ENCODE measurements at places on chromosomes 6 and 20.

DNA sequence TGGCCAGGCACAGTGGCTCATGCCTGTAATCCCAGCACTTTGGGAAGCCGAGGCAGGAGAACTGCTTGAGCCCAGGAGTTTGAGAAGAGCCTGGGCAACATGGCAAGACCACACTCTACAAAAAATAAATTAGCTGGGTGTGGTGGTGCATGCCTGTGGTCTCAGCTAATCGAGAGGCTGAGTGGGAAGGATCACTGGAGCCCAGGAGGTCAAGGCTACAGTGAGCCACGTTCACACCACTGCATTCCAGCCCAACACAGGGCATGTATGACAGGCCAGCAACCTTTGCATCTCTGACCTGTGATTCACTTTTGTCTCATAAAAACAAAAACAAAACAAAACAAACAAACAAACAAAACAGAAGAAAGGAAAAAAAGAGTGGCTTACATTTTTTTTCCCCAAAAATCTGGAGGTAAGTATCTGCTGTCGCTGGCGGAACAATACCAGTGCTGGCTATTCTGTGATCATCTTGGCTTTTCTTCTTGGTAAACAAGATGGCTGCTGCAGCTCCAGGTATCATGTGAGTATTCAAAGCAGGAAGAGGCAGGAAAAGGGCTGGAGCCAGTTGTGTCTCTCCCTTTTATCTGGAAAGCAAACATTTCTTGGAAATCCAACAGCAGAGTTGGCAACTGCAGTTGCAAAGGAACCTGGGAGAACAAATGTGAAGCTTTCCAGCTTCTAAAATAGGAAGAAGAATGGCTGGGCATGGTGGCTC is 40.4 kb upstream of the ZMYND8 start:
- no peak for DNase-seq

DNA sequence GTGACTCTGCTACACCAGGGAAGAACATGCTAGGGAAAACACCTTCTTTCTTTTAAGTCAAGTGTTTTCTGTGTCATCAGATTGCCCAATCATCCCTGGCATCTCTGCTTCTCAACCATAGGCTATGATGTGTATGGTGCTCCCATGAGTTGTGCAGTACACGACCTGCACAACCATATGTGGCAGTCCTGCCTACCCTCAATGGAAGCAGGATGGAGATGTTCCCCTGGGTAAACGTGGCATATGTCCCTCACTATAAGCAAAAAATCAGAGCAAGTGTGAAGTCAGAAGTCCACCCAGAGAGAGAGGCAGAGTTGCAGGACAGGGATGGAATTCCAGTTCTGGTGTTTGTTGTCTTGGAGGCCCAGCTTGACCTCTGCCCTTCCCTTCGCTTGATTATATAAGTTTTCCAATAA is 10.3 kb upstream of the SNHG17 start:
- DNase-seq, result no peak

DNA sequence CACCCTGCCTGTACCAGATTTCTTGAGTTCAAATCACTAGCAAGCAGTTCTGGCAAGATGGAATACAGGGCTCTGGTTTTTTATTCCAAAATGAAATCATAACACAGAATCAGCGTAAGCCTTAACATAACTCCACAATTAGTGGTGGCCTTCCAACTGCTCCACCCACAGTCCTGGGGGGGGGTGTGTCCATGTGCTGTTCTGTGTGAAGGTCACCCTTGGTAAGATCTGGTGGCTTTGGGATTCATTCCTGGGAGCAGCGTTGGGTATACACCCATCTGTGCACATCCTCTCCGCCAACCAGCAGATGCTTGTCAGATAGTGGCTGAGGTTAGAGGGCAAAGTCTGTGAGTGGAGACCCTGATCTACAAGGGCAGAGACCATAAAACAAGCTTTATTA is 49.9 kb upstream of the CD83 start:
- no peak for DNase-seq

DNA sequence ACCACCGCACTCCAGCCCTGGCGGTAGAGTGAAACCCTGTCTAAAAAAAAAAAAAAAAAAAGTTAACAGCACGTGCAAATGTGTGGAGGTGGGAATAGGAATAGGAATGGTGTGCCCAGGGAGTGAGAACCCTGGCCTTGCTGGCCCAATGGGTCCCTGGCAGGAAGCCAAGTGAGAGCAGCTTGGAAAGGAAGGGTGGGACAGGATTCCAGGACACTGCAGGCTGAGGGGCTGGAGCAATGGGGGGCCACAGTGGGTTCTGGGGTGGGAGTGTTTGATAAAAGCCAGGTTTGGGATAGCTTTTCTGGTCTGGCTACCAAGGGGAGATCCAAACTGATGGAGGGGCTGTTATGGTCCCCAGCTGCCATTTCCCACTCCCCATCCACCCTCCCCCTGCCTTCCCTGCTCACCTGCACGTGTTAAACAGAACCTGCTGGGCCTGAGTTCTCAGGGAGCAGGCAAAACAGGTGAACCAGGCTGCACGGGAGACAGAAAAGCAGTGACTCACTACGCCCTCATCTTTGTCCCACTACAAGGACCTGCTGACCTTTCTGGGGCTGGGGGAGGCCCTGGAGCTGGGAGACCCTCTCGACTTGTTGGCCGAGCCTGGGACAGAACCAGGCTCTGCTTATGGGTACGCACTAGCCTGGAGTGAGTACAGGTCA is 3.3 kb downstream of the SUN5 start:
- DNase-seq, result no peak

GRCh38 chr6:7138046-7138531 is 30.3 kb downstream of the RREB1 start:
- DNase-seq, result no peak

- no peak for DNase-seq
These were observed 280.7 kb upstream of the SUPT3H start for GRCh38 chr6:45658400-45658799.

GRCh38 chr20:4787820-4788219 is 66.1 kb downstream of the PRND start:
- DNase-seq, result no peak

DNA sequence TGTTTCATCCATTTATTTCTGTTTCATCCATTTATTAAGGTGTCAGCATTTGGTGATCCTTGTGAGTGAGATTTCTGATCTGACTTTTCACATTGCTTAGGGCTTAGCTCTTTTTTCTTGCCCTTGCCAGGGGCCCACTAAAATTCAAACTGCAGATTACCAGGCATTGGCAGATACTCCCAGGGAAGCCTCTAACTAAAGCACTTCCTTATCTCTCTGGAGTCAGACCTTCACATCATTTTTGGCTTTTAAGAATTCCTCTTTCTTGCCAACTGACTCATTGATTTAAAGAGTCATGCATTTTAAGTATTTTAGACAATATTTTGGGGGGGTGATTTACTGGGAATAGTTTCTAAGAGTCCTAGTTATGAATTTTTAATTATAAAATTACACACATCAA is 2.6 kb upstream of the WFDC8 start:
- peak; percentile 5 for DNase-seq

DNA sequence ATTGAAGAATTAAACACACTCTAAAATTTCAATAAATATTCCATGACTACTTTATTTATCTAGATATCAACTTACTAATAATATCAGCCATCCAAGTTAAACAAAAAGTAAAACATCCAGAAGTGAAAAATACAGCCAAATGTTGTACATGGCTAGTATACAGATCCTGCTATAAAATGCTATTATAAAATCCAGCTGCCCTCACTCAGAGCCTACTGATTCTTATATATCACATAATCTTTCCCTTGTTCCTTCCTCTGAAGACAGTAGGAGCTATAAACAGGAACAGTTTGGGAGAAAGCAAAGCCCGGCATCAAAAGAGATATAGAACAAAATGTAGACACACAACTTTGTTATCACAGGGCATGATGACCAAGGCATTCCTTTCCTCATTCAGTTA is 212.9 kb downstream of the PLCB4 start:
- no peak for DNase-seq

DNA sequence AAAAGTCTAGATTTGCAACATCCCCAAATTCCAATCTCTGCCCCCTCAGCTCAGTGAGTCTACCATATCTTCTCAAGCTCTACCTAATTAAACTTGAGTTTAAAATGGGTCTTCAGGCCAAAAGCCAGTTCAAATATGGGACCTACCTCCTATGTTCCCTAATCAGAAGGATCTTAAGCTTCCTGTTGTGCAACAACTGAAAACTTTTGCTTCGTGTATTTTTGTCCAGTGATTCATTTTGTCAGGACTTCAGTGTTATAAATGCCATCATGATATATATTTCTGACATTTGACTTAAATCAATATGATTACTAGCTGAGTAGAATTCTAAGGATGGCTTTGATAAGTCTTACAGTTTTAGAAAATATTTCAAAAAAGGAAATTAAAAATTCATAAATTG is 622.6 kb upstream of the PTCHD4 start:
- peak; percentile 60 for DNase-seq

DNA sequence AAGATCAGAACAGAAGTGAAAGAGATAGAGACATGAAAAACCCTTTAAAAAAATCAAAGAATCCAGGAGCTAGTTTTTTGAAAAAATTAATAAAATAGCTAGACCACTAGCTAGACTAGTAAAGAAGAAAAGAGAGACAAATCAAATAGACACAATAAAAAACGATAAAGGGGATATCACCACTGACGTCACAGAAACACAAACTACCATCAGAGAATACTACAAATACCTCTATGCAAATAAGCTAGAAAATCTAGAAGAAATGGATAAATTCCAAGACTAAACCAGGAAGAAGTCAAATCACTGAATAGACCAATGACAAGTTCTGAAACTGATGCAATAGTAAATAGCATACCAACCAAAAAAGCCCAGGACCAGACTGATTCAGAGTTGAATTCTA is 29.6 kb upstream of the SENP6 start:
- DNase-seq, result no peak

DNA sequence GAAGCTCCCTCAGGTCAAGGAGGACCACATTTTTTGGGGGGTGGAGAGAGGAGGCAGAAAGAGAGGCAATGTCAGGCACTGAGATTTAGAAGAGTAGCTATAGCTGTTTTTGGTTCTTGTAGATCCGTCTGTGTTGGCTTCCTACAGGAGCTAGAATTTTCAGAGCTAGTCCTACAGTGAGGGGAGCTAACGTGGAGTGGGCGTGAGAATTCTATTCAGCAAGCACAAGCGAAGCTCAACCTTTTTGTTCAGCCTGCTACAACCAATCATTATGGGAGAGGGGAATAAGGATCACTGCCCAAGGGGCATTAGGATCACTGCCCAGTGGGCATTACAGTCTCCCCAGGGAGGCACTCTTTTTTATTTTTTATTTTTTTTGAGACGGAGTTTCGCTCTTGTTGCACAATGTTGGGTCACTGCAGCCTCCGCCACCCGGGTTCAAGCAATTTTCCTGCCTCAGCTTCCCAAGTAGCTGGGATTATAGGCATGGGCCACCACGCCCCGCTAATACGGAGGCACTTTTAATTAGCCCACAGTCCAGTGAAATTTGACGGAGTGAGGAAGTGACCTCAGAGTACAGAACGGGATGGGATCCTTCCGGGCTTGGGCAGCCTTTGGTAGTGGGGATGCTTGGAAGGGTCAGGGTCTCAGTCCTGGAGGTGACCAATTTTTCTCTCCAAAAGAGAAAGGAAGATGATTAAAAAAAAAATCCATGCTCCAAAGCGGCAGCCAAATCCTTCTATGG is 1.1 kb upstream of the PANK2 start:
- DNase-seq, result peak; percentile 51

DNA sequence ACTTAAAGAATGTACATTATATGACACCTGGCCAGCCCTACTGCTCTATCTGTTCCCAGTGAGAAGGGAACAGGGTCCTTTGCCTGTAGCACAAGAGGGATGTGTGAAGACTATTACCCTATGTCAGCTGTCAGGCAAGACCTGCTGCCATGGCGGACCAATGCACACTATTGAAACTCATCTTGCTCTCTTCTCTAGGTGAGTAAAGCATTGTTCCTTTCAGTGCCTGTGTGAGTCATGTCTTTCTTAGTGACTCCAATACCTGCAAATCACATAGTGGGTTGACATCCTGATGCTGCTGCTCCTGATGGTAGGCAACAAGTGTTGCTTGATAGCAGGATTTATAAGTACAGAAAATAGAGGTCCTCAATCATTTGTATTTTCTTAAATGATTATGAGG is 48.8 kb upstream of the SYNCRIP start:
- DNase-seq, result no peak

- no peak for DNase-seq
These were observed 2.9 kb upstream of the EPM2A start for GRCh38 chr6:145738265-145738664.

DNA sequence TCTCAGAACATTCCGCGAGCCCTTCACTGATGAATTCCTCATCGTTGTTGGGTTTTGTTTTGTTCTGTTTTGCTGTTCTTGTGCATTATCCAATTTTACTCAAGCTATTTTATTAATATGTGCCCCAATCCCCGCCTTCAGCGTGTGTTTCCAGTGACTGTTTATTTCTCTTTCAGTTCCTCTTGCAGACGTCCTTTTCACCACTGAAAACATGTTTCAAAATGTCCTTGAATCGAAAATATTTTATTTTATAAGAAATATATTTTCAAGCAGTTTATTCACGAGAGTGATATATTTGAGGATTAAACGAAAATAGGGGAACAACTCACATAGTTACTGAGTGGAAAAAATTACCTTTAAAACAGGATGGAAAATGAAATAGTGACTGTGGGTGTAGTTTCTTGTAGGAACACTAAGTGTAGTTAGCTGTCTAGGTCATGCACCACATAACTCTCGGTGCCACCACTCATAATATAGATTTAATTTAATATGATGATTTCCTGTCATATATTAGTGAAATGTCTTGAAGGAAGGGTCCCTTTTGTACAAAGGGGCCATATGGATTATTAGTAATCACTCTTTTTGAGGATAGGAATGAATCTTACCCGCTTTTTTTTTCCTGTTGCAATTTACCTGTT is 45.3 kb upstream of the HDDC2 start:
- DNase-seq, result no peak

DNA sequence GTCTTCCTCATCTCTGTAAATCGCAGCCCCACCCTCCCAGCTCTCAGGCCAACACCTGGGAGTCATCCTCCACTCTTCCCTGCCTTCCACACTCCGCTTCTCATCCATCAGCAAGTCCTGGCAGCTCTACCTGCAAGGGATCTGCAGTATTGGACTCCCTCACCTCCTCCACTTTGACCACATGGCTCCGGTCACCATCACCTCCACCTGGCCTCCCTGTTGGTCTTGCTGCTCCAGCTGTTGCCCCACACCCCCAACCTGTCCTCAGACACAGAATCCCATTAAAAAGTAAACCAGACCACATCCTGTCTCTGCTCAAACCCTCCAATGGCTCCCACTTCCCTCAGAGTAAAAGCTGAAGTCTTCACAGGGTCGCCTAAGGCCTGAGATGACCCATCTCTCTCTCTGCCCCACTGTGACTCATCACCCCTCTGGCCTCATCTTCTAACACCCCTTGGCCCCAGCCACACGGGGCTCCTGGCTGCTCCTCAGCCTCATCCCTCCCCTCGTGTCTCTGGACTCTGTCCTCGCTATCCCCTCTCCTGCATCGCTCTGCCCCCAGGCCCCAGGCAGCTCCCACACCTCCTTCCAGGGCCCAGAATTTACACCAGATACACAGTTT is 185.1 kb upstream of the SULF2 start:
- peak; percentile 35 for DNase-seq

DNA sequence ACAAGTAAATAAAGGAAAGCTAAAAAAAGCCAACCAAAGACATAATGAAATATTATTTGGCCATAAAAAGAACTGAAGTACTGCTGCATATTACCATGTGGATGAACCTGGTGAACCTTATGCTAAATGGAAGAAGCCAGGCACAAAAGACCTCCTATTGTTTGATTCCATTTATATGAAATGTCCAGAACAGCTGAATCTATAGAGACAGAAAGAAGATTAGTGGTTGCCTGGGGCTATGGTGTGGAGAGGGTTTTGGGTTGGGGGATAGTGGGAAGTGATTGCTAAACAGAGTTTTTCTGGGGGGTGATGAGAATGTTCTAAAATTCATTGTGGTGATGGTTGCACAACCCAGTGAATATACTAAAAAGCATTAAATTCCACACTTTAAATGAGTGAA is 53.2 kb downstream of the TSBP1 start:
- DNase-seq, result no peak

All from fibroblast of mammary gland (primary cell).